ENCODE measurements at places on chromosomes 5 and 9.
A peak's percentile ranks its signal among the peaks of the same experiment; 100 is the strongest.

GRCh38 chr5:149931992-149932436, 12.6 kb downstream of the PDE6A start:
- DNase-seq, result no peak

DNA sequence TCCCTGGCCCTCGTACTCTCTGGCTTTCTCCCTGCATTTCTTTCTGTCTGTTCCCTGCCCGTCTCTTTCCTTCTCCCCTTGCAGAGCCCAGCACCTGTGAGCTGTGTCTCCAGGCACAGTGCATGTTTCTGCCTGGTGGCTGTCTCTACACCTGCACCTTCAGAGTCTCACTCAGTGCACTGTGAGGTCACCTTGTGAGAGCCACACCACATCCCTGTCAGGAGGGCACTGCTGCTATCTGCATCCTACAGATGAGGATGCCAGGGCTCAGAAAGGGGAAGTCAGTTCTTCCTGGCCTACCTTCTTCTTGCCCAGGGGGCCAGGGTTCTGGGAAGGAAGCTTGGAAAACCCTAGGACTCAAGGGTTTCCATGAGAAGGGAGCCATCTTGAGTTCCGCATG, 69.7 kb upstream of the NEURL1B start:
- no peak for DNase-seq

DNA sequence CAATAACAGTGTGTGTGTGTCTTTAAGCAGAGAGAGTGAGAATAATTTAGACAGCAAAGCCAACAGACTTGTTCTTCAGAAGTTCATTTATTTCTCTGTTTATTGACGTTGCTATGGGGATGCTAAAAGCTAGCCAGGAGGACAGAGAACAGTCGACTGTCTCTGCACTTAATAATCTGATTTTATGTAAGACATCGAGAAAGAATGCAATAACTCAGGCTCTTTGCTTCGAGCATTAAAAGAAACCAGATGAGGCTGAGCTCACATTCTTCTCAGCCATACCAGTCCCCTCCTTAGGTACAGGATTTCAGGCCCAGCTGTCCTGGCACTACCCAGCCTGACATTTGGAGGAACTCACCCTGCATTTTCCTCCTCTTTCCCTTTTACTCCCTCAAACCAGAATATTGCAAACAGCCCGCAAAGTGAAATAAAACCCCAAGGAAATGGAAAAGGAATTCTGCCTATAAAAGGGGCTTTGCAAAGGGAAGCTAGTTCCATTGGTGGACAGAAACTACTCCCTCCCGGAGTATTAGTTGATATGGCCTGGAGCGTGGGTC, 44.5 kb upstream of the DPYSL3 start:
- no peak for DNase-seq

DNA sequence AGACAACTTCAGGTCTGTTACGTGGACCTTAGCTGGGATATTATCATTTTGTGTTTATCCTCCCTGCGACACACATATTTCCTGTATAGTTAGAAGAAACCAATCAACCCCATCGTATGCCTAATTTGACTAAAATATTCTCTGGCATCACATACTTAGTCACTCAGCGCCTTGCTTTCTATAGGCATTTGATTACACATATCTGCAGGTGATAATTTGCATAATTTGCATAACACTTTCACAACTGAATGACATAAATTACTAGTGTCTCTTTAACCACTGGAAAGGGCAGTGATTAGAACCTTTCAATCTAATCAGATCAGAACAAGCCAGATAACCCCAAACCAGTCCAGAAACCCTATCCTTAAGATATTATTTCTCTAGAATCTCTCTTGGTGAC, 390.2 kb downstream of the TLR4 start:
- DNase-seq, result no peak

GRCh38 chr9:36930941-36931340, 103.1 kb downstream of the PAX5 start:
- DNase-seq, result no peak

DNA sequence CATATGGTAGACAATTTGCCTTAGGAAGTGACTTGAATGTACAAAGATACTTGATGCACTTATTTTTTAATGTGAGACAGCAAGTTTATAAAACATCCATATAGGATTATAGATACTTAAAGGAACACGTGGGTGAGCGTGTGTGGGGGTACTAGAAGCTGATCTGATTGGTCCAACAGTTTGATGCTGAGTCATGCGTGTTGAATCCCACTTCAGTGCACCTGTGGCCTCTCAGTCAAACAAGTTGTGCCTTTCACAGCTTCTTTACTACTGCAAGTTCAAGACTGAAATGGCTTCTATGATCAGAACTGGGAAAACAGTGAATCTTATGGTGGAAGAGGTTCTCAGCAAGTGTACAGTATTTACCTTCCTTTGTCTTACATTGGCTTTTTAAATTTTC, 98.9 kb downstream of the MAP1B start:
- DNase-seq, result no peak

- no peak for DNase-seq
Observed at GRCh38 chr5:101561018-101561417, 657.9 kb upstream of the ST8SIA4 start.

DNA sequence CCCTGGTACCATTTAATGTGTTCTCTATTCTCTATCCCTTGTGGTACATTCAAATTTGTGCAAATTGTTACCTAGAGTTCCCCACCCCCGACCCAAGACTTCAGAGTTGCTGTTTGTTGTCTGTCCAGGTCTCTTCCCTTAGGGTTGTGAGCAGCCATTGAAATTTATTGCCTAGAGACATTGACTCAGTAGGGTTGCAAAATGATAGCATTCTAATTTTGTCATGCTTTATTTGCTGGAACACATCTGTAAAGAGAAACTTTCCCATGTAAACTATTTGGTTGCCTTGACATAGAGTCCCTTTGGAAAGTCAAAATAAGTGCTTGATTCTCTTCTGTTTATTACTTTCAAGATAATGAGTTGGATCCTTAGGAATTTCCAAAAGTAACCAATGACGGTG, 91.7 kb upstream of the KLF9 start:
- DNase-seq, result no peak

- DNase-seq, result no peak
Observed at GRCh38 chr5:264338-264737, 7.1 kb upstream of the PDCD6 start.

DNA sequence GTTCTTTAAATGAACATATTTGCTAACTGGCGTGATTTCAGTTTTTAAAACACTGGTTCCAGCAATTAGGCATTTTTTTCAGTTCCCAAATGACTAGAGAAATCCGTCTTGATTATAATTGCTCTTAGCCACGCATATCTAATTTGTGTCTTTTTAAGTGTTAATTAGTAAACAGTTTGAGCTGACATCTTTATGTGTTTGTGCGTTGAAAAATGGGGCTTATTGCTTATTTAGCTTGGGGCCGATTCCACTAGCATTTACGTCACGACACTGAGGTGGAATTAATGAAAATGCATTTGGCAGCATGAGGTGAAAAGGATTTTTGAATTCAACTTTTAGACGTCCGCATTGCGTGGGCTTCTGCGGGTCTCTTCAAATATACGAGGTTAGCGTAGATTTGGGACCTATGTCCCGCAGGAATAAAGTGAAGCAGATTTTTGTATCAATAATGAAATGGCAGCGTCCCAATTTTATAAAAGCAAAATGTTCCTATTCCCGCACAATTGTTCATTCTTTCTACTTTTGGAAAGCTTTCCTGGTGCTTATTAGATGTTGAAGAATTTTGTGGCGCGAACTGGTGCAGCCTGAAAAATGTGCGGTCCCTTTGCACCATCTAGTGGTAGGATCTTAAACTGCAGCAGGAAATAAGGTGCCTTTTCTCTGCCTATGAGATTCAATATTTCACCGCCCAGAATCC, 122.7 kb upstream of the LMX1B start:
- peak; percentile 69 for DNase-seq

GRCh38 chr9:111886983-111887718, 9.5 kb upstream of the UGCG start:
- DNase-seq, result no peak

DNA sequence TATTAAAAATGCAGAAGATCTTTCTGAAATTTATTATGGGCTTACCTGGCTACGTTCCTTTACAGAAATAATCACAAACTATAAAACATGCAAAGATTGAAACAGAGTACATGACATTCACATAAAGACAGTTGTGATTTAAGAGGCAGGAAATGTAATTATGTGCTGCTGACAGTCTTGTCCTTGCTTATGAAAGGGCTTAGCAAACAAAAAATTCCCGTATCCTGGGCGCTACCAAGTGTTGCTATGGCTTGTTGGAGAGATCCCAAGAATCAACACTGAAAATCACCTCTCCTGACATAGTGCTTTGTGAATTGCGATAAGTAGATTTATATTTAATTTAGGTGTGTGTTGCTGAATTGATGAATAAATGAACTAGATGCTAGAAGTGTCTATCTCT, 352.5 kb upstream of the C9orf72 start:
- DNase-seq, result no peak

- DNase-seq, result no peak
Observed at GRCh38 chr9:128905964-128906363, 14.8 kb upstream of the PHYHD1 start.

DNA sequence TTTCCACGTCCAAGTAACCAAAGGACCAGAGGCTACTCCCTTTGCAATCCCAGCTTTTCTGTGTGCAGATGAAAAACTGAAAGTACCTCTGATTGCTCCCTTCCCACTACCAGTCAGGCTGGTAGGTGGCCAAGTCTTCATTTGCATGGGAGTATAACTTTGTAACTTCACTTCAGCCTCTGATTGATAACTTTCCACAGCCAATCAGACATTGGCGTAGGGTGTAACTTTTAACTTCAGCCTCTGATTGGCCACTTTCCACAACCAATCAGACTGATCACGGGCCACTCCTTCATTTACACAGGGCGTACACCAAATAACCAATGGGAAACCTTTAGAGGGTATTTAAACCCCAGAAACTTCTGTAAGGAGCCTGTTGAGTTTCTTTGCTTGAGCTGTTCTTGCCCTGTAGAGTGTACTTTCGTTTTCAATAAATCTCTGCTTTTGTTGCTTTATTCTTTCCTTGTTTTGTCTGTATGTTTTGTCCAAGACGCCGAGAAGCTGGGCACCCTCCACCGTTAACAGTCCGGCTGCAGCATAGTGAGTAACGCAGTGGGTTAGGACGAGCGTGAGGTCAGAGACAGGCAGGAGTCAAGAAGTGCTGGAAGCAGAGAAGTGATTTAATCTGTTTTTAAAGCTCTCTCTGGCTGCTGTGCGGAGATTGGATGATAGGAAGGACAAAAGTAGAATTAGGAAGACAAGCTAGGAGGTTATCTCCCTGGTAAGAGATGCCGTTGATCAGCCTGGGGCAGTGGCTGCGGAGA, 3.5 kb upstream of the EXOSC2 start:
- no peak for DNase-seq

- DNase-seq, result no peak
Observed at GRCh38 chr5:131654309-131654708, 19.3 kb upstream of the RAPGEF6 start.

DNA sequence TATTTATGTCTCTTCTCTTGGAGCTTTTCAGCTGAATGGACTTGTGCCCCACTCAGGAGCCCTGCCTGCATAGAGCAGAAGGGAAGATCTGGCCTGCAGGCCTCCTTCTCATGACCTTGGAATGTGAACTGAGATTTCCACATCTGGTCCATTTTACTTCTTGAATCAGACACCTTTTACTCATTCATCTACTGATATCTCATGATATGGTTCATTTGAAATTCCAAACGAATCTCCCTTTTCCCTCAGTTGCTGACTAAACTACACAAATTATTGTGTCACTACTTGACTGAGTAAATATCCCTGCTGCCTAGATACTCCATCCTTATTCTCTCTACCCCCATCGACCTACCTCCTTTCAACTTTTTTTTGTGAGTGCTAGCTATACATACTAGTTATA, 138.7 kb downstream of the PLCXD3 start:
- DNase-seq, result no peak

DNA sequence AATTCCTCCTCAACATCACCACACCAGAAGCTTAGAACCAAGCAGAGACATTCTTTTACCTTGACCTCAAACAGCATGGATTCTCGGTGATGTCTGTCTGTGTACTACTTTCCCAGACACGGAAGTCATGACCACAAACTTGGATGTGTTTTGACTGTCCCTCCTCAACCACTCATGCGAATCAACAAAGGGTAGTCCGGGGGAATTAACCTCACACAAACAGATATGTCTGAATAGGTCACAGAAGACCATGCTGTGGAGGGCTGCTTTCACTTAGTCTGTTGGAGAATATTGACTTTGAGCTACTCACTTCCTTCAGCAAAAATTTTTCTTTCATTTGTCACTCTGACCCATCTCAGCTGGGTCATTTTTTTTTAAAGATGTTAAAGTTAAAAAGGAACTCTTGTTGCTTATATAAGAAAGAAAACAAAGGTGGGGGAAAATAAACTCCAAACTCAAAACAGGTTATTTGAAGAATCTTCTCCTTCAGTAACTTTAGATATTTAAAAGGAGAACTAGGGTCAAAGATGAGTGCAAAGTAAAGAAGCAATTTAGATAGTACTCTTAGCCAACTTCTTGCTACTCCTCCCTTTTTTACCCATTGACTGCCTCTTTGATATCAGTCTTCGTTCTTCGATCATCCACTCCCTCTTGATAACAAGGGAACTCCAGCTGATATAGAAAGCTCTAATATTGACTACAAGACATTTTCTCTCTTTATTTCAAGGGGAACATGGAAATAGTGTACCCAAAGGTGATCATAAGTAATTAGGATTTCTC, 343.4 kb upstream of the CDH6 start:
- no peak for DNase-seq

DNA sequence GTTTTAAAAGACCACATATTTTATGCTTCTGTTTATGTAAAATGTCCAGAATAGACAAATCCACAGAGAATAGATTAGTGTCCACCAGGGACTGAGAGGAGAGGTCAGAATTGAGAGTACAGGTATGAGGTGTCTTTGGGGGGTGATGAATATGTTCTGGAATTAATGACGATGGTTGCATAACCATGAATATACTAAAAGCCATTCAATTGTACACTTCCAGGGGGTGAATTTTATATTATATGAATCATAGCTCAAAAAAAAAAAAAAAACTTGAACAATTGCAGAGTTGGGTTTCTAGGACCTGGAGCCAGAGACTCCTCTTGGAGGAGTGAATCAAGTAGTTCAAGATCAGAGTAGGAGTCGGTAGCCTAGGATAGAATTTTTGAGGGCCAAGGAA, 57.8 kb upstream of the RUSC2 start:
- DNase-seq, result no peak

- DNase-seq, result no peak
Observed at GRCh38 chr9:136282272-136282861, 21.5 kb downstream of the CCDC187 start.
